GM23338 (cell line): ENCODE measurements at places on chromosomes 11 and 22. TPM values are rescaled to one million over a fixed set of nuclear protein-coding genes. Genes with fewer than 3 reads are reported as not detected.

Gene SLC15A3
- 14.2 and 16.7 TPM in 2 replicates for polyA plus RNA-seq

GRCh38 chr11:46681814-46682213, 18.6 kb downstream of the ARHGAP1 start:
- DNase-seq: no peak

DNA sequence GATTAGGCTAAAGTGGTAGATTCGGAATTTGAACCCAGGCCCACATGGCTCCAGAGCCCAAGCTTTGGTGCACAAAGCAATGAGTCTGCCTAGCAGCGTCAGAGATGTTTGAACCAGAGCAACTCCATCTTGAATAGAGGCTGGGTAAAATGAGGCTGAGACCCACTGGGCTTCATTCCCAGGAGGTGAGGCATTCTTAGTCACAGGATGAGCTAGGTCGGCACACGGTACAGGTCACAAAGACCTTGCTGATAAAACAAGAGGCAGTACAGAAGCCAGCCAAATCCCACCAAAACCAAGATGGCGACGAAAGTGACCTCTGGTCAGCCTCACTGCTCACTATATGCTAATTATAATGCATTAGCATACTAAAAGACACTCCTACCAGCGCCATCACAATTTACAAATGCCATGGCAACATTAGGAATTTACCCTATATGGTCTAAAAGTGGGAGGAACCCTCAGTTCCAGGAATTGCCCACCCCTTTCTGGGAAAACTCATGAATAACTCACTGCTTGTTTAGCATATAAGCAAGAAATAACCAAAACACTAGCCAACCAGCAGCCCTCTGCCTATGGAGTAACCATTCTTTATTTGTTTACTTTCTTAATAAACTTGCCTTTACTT, 40.3 kb upstream of the DAGLA start:
- peak; percentile 73 for DNase-seq

DNA sequence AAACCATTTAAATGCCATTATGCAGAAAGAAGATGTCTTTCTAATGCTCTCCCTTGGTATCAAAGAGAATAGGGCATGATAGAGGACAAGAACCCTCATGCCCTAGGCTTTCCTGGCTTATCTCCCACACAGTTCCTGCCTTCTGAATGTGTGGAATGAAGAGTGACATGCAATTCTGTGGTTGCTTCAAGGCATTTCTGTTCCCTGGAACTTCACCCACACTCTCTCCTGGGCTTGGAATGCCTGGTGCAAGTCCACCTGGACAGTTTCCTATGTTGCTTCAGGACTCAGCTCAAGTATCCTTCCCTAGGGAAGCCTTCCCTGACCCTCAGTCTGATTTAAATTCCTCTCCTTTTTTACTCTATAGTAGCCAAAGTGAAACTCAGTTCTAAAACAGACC, 53.8 kb upstream of the DRD2 start:
- DNase-seq: no peak

DNA sequence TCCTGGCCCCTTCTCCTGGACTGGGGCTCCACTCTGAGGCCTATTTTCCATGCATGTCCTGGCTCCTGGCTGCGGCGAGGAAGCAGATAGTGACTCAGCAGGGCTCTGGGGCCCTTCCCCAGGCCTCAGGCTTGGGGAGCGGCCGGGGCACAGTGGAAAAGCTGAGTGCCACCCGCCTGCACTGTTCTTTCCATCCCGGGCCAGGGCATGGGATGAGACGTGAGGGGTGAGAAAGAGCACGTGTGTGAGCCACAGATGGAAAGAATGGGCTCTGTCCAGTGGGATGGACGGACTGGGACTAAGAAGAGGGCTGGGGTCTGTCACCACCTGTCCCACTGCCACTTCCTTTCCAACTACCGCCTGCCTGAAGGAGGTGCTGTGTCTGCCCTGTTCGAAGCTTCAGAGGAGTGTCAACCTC, 12.8 kb downstream of the SLC37A2 start:
- no peak for DNase-seq
